ENCODE measurements at places on chromosomes 5 and 9.
A peak's percentile ranks its signal among the peaks of the same experiment; 100 is the strongest.

GRCh38 chr5:103353581-103353980, 95.0 kb downstream of the MACIR start:
- no peak for DNase-seq

- no peak for DNase-seq
These were observed 33.8 kb upstream of the ACO1 start for GRCh38 chr9:32350682-32351081.

GRCh38 chr5:42887575-42887974, 75.9 kb upstream of the SELENOP start:
- no peak for DNase-seq

DNA sequence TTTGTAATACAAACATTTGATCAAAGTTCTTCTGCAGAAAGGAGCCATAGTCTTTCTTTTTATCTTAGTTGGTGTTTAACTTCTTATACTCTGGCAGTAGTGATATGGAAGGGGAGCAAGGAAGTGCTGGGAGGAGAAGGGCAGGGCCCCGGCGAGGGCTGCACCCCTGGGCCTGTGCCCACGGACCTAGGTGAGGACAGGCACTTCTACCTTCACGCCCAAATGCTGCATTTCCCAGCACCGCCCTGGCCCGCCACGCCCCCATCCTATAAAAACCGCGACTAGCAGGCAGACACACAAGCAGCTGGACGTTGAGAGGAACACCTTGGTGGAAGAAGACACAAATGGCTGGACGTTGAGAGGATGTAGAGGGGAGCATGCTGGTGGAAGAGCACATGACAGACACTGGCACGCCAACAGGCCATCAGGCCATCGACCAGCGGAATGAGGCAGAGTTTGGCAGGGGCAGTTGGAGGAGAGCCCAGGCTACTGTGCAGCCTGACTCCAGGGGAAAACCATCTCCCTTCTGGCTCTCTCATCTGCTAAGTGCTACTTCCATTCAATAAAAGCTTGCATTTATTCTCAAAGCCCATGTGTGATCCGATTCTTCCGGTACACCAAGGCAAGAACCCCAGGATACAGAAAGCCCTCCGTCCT, 81.5 kb upstream of the C9orf72 start:
- no peak for DNase-seq

- DNase-seq = peak; percentile 77
These were observed 446 bp downstream of the FBXL17 start for GRCh38 chr5:108381350-108381953.

DNA sequence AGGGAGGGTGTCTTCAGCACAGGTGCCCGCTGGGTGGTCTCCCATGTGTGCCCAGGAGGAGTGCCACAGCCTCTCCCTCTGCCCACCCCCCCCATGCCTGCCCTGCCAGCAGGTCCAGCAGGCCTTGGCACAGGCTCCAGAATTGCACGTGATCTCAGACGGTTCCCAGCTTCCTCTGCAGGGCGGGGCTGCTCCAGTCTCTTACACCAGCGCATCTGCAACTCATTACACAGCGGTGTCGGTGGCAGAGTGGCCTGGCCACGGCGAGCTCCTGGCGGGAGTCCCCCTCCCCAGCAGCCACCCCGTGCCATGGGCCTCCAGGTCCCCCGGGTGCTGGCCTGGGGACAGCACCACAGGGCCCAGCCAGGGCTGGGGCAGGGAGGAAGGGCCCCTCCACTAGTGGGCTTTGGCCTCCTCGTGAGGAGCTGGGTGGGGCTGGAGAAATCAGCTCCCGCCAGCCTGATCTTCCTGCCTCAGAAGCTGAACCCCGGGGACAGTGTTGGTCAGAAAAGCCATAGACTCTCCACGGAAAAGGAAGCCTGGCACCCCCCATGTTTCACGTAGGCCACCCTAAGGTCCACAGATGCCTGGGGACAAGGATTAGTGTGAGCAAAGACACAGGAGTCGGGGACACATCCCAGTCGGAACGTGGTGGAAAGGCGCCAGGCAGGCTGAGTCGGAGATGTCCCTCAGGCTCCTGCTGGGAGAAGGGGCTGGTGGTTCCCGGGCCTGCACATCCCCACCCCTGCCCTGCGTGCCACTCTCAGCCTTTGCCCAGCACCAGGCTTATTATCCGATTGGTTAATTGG, 40.2 kb downstream of the RXRA start:
- DNase-seq = peak; percentile 82

- no peak for DNase-seq
These were observed 48.7 kb downstream of the NEURL1B start for GRCh38 chr5:172689801-172690200.

- DNase-seq = no peak
These were observed 205.6 kb downstream of the TAF11L14 start for GRCh38 chr5:17839848-17840247.

- DNase-seq = no peak
These were observed 1707.2 kb upstream of the ACO1 start for GRCh38 chr9:30677221-30677620.

DNA sequence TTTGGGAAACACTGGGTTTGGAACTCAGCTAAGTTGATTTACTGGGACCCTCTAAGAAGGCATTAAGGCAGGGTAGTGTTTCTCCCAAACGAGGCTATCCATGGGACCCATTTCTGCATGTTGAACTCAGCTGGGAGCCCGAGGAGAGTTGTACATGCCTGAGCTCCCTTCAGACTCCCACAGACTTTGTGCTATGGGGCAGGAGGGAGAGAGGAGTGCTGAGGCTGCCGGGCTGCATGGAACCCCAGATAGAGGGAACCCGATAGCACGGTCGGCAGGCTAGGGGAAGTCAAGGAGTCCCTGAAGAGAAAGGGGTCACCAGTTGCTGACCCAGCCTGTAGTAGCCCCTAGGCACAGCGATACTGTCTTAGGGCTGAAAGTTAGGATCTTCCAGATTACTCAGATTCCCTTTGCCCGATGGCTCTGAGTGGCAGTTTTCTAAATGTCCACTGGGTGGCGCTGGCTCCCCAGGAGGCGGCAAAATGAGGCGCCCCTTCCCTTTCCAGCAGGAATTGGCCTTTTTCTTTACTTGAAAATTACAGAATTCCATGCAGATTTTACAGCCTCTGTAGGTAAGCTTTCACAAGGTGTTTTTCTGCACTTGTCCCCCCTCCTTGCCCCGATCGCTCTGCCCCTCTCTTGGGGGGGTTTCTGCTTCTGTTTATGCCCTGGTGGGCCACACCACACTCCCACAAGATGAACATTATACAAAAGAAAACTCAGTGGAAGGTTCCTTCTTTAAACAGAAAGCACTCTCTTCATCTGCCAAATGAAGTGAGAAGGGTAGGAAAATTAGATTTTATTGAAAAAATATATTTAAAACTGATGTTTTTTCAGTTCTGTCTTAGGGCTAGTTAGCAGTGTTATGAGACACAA, 17.8 kb downstream of the NANS start:
- DNase-seq = no peak

DNA sequence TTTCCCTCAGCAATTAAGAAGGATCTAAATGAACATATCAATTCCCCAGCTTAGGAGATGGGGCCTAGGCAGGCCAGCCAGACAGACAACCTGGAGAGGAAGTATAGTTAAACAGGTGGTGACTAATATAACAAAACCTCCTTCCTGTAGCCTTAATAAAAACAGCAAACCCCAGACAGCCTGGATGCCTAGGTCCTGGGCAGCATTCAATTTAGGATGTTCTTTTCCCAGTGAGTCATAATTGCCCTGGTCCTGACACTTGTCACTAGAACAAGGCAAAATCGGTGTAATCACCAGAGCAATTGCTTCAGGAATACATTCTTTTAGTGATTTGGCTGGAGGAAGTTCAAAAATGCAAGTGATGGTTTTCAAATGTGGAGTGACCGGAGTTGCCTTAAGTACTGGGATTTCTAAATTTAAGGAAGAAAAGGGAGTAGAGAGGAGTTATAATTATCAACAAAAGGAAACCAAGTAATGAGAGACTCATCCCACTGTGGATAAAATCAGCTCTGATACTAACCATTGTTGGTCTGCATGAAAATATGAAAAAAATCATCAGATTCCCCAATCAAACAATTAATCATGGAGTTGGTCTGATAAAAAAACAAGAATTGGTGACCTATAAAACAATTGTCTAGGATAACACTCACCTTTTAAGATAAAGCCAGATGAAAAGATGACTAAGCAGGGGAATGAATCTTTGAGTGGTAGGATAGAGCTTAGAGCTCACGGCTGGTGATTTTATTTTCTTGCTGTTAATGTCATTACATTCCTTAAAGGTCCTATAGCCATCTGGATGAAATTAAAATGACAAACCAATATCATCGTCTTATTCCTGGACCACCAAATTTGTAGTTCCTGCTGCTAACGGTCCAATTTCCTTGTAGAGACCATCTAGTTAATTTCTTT, 39.0 kb upstream of the TARS1 start:
- no peak for DNase-seq

- DNase-seq = no peak
These were observed 4.4 kb downstream of the PITX1 start for GRCh38 chr5:135029477-135030122.

GRCh38 chr9:113416149-113416721, 5.7 kb downstream of the C9orf43 start:
- no peak for DNase-seq

DNA sequence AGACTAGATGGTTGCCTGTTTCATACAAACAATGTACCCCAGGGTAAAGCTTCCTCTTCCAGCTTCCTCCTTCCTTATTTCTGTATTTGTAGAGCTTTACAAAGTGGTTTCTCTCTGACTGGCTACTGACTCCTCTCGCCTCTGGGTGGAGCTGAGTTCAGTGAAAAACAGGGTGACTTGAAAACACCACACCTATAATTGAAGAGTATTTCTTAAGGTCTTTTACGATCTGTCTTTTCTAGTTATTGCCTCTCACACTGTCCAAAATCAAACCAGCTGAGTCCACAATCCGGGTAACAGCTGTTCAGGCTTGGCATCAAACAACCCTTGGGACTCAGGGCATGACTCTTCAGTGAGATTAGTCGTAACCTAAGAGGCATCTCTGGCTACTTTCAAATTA, 200.4 kb downstream of the ARRDC3 start:
- no peak for DNase-seq
